ENCODE measurements at places on chromosomes 4 and X. TPM values are rescaled to one million over a fixed set of nuclear protein-coding genes. Genes with fewer than 3 reads are reported as not detected.

- DNase-seq: no peak
Observed at GRCh38 chr4:105022811-105023667, 123.6 kb upstream of the TET2 start.

DNA sequence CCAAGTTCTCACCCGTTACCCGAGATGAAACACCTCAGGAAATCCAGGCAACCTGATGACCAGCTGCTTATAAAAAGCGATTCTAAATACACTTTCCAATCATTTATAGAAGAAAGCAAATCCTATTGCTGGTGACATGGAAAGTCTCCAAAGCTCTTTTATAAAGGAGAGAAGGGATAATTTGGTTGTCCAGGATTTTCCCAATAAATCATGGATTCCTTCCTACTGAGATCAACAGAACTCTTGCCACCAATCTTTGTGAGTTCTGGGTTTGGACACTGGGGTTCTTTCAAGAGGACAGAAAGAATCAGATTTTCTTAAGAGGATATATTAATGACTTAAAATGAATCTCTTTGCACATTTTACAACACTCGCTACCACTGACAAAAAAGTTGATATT lies 24.7 kb upstream of the SOD3 start:
- DNase-seq: no peak

GRCh38 chrX:134548257-134549201 lies 88.6 kb downstream of the HPRT1 start:
- DNase-seq: no peak

GRCh38 chrX:26889574-26889973 lies 573.6 kb downstream of the PPP4R3C start:
- no peak for DNase-seq

DNA sequence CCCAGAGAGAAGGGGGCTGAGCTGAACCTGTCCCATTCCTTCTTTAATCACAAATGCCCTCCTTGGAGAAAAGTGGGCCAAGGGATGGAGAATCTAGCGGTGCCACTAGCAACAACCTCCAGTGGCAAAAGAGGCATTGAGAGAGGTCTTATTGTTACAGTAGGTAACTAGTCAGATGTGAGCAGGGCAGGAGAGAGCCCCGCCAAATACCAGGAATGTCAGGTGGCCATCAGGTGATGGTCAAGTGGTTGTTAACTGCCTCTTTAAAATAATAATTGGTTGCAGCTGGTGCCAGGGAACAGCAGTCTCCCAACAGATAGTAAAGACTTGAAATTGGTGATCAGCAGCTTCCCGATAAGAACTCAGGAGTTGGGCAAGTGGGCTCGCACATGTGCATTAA lies 116.1 kb downstream of the EVC2 start:
- no peak for DNase-seq

DNA sequence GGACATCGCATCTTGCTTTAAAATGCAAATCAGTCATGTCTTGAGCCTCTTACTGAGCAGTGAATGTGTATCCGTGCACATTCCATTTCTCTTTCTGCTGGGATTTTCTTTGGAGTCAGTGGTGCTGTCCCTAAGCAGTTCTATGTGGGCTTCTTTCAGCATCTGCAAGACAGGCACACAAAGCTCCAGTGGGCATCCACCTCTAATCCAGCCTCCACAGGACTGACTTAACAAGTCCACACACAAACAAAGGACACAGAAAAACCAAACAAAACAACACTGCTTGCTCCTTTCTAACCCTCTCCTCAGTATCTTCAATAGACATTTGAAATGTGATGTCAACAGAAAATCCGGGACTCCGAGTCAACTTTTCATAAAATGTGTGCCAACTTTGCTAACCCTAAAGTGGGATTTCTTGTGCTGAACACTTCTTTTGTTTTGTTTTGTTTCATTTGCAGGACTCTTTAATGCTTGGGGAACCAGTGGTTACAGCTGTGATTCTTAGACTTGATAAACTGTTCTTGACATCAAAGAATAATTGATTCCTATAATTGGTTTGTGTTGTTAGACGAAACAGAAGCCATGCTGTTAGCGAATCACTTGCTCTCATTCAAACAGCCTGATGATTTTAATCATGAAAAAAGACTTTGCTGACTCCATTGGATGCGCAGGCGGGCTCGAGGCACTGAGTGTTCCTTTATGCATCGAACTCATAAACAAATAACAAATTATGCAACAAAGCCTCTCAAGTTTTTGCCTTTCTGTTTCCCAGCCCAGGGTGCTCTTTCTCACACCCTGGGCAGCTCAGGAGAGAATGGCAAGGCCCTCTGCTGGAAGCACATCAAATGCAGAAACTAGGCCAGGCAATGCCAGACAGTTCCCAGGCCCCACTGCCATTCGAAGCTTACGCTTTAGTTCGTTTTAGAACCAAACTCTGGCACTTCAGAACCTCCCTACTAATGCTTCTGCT lies 20.1 kb downstream of the ETNPPL start:
- no peak for DNase-seq

DNA sequence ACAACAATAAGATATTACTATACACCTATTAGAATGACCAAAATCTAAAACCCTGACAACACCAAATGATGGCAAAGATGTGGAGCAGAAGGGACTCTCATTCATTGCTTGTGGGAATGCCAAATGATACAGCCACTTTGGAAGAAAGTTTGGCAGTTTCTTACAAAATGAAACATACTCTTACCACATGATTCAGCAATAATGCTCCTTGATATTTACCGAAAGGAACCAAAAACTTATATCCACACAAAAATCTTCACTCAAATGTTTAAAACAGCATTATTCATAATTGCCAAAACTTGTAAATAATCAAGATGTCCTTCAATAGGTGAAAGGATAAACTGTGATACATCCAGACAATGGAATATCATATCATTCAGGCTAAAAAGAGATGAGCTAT lies 180.9 kb downstream of the COL25A1 start:
- no peak for DNase-seq

DNA sequence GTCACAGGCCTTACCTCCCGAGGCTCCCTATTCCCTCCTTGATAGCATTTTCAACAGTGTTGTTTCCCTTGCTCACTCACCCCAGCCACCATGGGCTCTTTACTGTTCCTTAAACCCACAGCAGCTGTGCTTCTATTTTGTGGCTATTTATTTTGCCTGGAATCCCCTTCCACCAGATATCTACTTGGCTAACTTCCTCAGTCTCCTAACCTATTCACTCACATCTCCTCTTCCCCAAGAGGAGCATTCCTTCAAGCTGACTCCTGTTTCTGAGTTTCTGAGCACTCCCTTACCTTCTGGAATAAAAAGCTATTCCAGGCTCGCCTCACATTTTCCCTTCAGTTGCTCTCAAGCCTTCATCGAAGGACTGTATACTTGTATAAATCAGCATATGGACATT lies 50.5 kb downstream of the CXCL1 start:
- DNase-seq: no peak

DNA sequence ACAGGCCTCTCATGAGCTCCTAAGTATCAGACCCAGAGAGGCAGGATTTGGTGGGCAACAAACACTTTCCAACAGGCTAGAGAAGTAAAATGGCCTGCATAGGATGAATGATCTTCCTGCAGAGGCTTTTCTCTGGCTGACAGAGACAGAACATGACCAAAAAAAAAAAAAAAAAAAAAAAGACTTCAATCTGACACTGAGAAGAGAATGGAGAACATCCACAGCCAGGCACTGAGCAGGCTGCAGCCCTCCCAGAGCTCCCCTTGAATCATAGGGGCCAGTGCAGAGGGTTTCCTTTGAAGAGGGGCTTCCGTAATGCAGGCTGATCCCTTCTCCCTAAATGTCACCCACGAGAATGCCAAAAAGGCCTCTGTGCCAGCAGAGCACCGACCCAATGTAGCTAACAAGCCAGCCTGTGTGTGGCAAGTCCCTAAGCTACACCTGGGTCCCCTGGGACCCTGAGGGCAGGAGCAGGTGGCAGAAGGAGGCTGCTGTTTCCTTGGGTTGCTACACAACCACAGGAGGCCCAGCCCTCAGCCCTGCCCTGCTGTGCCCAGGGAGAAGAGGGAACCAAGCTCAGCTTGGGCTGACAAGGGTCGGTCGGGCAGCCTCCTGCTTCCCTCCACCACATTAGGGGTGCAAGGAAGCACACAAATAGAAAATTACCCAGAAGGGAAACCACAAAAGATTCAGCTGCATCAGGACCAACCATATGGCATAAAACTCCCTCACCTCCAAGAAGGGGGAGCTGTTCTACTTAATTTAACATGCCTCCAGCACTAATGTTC lies 55.6 kb downstream of the MAP7D2 start:
- no peak for DNase-seq

- DNase-seq: no peak
Observed at GRCh38 chrX:39156051-39156450, 354.8 kb downstream of the MID1IP1 start.

DNA sequence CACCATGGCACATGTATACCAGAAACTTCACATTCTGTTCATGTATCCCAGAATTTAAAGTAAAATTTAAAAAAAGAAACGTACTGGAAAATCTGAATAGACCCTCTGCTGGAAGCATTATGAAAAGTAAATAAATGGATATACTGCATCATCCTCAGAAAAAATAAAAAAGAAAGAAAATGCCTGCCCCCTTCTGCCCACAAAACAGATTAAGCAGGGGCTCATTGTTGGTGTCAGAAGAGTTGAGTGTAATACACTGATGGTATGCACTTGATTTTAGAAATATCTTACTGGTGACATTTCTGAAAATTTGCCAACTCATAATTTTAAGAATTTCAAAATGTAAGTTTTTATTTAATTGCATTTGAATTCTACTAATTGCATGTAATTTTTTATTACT lies 77.8 kb downstream of the LRP2BP start:
- DNase-seq: no peak

DNA sequence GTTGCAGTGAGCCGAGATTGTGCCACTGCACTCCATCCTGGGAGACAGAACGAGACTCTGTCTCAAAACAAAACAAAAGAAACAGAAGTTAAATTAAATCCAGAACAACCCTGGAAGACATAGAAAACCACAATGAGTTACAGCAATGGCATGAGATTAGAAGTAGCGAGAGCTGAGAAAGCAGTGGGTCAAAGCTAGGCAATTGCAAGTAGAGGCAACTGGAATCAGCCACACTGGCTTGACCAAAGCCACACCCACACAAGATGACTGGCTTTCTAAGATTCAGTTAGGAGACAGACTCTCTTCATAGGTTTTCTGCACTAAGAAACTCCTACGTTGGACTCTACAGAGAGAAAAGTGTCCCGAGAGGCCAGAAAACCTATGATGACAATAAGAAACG lies 443.0 kb downstream of the GPM6A start:
- DNase-seq: no peak

- DNase-seq: no peak
Observed at GRCh38 chr4:80538276-80538926, 202.9 kb downstream of the CFAP299 start.

DNA sequence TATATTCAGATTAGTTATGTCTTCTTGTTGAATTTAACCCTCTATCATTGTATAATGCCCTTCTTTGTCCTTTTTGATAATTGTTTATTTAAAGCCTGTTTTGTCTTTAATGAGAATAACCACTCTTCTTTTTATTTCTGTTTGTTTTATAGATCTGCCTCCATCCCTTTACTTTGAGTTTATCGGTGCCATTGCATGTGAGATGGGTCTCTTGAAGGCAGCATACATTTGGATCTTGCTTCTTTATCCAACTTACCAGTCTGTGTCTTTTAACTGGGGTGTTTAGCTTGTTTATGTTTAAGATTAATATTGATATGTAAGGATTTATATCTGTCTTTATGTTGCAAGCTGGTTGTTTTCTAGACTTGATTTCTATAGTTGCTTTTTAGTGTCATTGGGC lies 115.8 kb downstream of the RTL3 start:
- DNase-seq: no peak

- no peak for DNase-seq
Observed at GRCh38 chrX:109793191-109793590, 60.1 kb upstream of the ACSL4 start.

The NDST3 gene
- not detected for total RNA-seq

The OPHN1 gene
- total RNA-seq: 2.6 TPM

The SATL1 gene
- total RNA-seq: not detected

The GC gene
- 17.2 TPM for total RNA-seq

The REPS2 gene
- total RNA-seq: 14.2 TPM

The CXorf49B gene
- not detected for total RNA-seq

The GAGE13 gene
- total RNA-seq: not detected

The BEX1 gene
- 36.0 TPM for total RNA-seq

The DMRTC1 gene
- total RNA-seq: 0.87 TPM

The INPP4B gene
- 12.9 TPM for total RNA-seq
